ENCODE measurements at places on chromosomes 6 and 20.

- no peak for DNase-seq
Measured at GRCh38 chr20:40676491-40677269, 12.4 kb downstream of the MAFB start.

DNA sequence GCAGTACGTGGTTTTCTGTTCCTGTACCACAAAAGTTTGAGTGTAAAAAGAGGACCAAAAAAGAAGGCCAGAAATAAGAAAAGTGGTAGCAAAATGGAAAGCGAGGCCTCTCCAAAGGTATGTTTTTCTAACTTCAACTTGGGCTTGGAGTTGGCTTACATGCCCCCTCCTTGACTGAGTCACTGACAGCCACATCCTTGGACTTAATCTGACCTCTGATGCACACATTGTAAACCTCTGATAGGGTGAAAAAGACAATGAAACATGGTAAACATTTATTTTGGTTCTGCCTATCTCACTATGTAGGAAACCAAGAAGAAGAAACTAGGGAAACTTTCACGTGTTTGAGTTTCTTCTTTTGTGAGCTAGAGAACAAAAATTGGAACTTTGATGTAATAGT lies 503.2 kb upstream of the ID4 start:
- DNase-seq = no peak

DNA sequence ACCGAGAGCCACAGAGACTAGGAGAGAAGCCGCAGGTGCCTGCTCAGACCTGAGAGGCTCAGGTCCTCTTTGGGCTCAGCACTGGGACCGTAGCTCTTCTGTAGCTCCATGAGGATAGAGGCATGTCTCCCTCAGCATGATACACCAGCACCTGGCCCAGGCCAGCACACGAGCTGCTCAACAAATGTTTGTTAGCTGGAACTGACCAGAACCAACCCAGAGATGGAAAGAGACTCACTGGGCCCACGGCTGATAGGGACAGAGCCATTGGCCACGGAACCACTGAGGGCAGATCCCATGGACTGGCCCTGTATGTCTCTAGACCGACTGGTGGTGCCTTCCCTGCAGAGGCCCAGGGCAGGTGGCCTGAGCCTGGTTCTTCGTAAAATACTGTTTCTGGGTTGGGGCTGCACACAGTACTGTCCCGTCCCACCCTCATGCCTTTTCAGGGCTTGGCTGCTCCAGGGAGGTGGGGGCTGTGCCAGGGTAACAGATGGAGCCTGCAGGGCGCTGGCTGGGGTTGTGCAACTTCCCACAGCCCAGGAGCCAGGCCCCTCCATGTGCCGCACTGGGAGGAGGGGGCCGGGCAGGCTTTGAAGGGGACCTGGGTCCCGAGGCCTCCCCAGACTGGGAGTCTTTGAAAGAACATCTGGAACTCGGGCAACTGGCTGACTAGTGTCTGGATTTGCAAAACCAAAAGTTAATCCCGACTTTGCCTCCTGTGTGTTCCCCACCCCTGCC lies 5.2 kb downstream of the C20orf204 start:
- no peak for DNase-seq

DNA sequence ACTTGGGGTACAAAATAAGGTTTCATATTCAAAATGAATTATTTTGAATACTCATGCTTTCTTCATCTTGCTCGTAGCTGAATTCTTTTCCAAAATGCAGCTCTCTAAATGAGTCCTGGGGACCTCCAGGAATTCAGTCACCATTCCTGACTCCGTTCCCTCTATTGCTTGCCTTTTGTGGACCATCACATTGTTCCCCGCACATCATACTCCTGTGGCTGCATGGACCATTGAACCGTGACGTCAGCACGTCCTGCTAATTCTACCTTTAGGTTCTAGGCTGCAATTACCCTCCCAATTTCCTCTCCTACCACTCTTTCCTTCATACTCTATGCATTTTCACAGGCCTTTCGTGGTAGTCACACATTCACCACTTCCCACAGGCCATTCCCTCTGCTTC lies 173.1 kb upstream of the ID4 start:
- no peak for DNase-seq

GRCh38 chr20:35899064-35899463 lies 55.2 kb downstream of the SCAND1 start:
- DNase-seq = no peak

Data from T-helper 2 cell (primary cell).